ENCODE measurements at places on chromosomes 5 and 9.

DNA sequence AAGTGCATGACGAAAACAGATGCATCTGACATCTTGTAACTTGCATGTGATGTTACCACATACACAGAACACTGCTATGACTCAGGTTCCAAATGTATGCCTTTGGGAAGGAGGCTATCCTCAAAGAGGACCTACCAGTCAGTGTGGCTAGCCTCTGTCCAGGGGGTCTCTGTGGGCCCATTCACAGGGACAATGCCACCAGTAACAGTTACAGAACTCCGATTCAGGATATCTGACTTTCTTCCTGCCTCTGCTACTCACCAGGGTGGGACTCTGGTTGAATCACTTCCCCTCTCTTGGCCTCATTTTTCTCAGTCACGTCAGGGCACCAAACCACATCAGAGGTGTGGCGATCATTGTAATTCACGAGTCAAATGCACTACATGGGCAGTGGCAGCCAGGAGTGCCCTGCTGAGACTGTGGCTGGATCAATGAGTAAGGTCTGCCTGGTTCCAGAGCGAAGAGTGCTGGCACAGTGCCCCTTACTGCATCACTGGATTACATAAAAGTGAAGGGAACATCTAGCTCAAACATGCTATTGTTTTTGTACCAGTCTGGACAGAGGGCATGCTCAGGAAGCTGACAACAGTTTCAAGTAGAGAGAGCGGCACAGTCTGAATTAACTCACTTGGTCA lies 13.2 kb downstream of the ATOX1 start:
- no peak for DNase-seq

DNA sequence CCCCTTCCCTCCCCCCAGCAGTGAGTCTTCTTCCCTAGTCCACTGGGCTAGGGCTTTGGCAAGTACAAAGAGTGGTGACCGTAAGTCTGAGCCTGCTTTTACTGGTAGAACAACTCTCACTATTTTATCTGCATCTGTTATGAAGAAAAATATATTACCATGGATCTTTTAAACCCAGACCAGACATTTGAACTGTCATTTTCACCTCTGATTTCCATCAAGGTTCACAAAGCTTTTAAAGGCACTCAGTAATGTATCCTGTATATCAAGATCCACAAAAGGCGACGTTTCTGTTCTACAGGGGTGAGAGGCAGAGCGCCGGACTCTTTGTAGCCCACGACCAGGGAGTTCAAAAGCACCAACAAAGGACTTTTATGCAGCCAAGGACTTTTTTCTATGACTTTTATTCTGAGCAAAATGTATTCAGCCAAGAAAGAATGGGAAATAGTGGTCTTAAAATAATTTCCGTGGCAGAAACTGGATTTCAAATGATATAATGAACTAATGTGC lies 388.3 kb downstream of the ANXA1 start:
- no peak for DNase-seq

DNA sequence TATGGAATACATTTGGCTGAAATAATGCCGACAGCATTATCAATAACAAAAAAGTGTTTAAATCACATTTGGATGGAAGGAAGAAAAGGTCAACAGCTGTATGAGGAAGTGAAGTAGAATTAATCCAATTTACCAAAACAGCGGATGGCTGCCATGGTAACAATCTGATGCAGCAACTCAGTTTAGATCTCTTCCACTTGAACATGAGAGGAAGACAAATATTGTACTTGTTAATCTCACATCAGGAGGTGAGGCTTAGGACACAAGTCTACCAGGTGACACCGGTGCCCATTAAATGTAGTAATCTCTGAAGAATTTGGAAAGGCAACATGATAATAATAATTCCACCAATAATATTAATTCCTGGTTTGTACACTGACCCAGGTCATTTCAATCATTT lies 2.4 kb downstream of the RASEF start:
- DNase-seq: no peak

- no peak for DNase-seq
Measured at GRCh38 chr5:113257545-113257944, 177.2 kb downstream of the TSSK1B start.

DNA sequence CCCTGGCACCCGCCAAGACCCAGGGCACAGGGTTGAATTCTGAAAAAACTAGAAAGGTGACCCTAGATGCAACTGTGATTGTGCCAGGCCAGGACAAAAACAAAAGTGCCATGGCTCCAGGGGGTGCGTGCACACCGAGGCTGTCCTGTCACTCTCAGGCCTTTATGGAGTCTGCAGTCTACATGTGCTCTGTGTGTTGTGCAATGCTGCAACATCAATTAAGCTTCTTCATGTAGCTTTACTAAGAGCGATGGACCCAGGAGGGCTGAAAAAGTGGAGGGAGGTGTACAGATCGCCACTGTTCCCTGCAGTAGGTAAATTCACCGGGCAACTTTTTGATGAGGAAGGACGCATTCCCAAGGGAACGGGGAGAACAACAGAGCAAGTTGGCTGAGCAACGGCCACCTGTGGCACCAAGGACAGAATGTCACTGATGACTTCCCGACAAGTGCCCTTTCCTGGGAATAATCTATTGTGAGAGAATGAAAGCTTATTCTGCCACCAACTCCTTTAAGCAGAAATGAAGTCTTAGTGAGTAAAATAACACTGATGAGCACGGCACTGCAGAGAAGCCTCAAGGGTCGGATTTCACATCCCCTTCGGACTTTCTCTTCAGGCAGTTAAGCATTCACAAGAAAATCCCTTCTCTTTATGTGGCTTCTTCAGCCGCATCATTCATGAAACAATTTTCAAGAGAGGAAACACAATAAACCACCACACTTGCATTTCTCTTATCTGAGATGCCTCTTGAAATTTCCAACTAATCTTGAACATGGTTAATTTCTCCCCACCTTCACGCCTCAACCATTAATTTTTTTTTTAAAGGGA lies 149.6 kb downstream of the DROSHA start:
- DNase-seq: no peak

DNA sequence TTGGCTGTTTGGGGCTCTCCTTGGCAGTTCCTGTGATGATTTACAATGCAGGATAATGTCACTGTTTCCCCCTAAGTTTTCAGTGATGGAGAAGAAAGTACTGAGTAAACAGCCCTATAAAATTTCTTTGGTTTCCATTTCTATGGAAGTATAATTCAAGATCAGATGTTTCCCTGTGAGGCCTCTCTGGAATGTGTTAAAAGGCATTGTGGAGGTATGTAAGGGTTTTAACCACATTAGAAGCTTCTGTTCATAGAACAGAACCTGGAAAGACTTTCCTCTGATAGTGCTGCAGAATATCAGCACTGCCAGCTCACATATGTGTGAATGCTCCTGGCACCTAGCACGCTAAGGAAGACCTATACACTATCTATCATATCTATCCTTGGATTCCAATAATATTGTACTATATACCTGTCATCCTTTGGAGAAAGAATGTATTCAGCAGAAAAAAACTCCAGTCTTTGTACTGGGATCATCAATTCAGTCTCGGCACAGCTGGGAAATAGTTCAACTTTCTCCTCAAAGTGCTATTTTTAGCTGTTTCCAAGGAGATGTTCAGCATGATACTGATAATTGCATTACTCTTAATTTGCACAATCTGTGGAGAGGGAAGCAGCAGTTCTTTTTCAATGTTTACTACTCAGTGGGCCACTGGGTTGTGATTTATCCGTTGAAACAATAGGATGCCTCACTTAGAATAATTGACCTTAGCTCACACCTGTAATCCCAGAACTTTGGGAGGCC lies 21.9 kb downstream of the TTC1 start:
- no peak for DNase-seq

DNA sequence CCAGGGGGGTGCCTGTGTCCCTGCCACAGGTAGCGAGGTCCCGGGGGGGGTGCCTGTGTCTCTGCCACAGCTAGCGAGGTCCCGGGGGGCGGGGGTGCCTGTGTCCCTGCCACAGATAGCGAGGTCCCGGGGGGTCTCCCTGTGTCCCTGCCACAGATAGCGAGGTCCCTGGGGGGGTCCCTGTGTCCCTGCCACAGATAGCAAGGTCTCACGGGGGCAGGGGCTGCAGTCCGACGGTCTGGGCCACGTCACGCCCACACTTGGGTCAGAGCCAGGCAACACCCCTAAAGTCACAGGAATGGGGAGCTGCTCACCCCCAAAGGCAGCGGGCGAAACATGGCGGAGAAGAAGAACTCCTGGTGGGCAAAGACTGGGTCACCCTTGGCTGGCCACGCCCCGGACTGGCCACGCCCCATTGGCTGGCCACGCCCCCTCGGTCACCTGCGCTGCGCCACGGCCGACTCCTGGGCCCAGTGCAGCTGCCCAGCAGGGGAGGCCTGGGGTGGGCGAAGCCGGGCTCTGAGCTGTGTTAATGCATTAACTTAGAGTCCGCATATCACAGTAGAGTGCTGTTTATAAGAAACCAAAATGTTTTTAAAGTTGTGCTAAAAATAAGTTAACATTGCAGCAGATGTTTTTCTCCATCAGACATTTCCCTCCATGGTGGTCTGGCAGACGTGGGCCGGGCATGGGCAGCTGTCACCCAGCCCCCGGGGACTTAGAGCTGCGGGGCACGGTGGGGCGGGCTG lies 7.0 kb downstream of the NOXA1 start:
- DNase-seq: no peak

GRCh38 chr5:135106610-135107471 lies 72.8 kb upstream of the PITX1 start:
- DNase-seq: no peak

DNA sequence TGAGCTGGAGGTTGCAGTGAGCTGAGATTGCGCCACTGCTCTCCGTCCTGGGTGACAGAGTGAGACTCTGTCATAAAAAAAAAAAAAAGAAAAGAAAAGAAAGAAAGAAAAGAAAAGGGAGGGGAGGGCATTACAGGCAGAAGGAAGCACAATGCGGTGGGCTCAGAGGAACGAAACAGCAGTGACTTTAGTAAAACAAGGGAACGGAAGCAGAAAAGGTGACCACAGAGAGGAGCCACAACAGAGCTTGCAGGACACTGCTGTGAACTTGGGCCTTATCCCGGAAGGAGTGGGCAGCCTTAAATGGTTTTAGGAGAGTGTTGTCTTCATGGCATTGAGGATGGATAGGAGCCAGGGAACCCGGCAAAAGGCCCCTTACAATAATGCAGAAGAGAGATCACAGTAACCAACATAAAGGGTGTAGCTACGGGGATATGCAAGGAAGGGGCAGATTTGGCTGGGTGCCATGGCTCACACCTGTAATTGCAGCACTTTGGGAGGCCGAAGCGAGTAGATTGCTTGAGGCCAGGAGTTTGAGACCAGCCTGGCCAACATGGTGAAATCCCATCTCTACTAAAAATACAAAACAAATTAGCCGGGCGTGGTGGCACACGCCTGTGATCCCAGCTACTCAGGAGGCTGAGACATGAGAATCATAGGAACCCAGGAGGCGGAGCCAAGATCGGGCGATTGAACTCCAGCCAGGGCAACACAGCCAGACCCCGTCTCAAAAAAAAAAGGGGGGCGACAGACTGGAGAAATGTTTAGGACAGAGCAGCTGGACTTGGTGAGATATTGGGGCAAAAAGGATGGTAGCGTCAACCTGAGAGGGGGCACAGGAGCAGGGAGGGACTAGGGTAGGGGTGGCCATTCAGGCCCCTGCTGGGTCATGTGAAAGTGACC lies 83.9 kb upstream of the ZBTB43 start:
- no peak for DNase-seq

DNA sequence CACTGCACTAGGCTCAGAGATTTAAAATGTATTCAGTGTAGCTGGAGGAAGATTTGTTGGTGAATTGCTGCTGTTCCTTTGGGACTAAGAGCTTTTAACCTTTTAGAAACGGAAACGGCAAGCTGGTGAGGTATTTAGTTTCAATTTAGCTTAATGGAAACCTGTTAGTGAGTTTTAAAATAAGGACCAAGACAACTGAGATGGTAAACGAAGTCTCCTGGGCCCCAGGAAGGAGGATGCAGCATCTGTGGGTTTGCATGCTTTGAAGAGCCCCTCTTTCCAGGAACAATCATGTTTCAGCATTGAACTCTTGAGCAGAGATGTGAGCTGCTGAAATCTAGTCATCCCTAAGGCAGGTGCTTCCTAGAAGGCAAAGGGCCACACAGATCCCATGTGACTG lies 16.5 kb downstream of the DNAI1 start:
- DNase-seq: no peak

- DNase-seq: no peak
Measured at GRCh38 chr9:121876658-121877271, 216.3 kb downstream of the TTLL11 start.

DNA sequence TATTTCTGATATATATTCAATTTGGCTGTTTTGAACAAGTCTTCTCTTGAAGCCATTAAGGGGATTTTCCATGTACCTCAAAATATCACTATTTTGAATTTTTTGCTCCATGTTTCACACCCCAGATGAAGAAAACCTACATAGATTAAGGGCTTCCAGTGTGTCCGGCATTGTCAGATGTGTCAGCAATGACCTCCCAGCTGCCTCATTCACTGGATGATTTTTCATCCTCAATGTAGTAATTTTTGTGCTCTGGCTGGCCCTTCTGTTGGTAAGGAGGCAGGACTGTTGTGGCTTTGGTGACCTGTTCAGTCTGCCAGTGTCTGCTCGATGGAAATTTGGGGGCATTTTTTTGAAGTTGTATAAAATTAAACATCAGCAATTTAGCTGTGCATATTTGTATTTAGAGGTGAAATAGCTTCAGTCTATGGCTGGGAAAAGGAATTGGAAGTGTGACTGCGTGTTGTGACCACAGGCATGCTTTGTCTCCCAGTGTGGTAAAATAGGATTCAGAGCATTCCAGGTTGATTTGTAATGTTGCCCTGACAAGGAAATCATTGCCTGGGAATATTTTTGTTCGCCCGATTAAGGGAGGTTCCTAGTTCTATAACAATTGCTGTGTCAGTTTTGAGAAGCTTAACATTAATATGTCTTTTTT lies 312.4 kb downstream of the ARHGEF28 start:
- DNase-seq: no peak

DNA sequence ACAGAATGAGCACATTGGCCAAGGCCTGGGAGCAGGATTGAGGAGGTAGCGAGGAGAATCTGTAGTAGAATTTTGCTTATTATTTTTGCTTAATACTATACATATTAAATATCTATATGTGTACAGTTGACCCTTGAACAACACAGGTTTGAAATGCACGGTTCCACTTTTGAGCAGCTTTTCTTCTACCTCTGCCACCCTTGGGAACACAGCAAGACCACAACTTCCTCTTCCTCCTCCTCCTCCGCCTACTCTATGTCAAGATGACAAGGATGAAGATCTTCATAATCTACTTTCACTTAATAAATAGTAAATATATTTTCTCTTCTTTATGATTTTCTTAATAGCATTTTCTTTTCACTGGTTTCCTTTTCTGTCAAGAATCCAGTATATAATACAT lies 541.4 kb downstream of the KCTD16 start:
- DNase-seq: no peak

GRCh38 chr9:83430681-83431080 lies 107.5 kb downstream of the FRMD3 start:
- no peak for DNase-seq

Data from cortex of kidney (tissue), 1 donor.